ENCODE measurements at places on chromosomes 6 and 20.

DNA sequence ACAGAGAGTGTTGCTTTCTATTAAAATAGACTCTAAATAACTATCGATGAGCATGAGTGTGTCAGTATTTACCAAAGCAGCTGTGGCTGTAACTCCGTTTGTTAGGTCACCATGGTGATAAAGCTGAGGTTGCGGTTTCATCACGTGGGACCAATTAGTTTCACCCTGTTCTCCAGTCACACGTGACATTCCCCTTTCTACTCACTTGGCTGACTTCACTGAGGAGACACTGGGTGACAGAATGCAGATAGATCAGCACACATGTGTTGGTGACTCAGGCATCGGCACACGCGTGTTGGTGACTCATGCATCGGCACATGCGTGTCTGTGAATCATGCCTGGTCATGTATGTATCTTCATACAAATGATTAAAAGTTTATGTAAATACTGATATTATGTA is 285.4 kb downstream of the THBS2 start:
- H3K4me3 ChIP-seq = no peak overlapping the region
- H3K4me1 ChIP-seq = no peaks in the 10 kb centered on the region
- H3K27me3 ChIP-seq = no peaks in the 10 kb centered on the region
- DNase-seq = no peak

GRCh38 chr20:58547623-58548475 is 32.6 kb upstream of the APCDD1L start:
- no peaks in the 10 kb centered on the region for H3K4me1 ChIP-seq
- H3K36me3 ChIP-seq = no peaks in the 10 kb centered on the region
- H3K27ac ChIP-seq = no peak overlapping the region
- no peaks in the 10 kb centered on the region for H3K27me3 ChIP-seq

- no peak for DNase-seq
- H3K27ac ChIP-seq = no peak overlapping the region
- H3K4me1 ChIP-seq = no peaks in the 10 kb centered on the region
- H3K36me3 ChIP-seq = no peaks in the 10 kb centered on the region
- no peaks in the 10 kb centered on the region for H3K27me3 ChIP-seq
- H3K4me3 ChIP-seq = no peak overlapping the region
Measured at GRCh38 chr6:157116426-157116825, 206.9 kb downstream of the TMEM242 start.

DNA sequence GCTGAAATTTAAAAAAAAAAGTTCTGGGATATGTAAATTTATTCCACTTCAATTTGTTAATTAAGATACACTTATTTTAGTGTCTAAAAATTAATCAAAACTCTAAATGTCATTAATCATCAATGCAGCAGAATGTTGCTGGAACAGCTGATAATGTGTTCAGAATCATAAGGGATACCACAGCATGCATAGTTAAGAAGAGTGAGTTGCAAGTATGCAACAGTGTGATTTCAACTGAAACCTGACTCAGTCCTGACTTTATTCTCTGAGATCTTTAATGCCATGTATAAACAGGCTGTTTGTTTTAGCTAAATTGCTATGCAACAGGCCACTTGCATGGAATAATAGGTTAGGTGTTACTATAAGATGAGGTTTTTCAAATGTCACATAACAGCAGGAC is 1.4 kb downstream of the GRIK2 start:
- no peak overlapping the region for H3K27ac ChIP-seq
- no peaks in the 10 kb centered on the region for H3K4me1 ChIP-seq
- no peaks in the 10 kb centered on the region for H3K36me3 ChIP-seq
- no peak for DNase-seq
- no peak overlapping the region for H3K4me3 ChIP-seq
- H3K27me3 ChIP-seq = peaks cover 35% of the 10 kb centered on the region

GRCh38 chr20:52888096-52888495 is 84.1 kb upstream of the TSHZ2 start:
- H3K4me3 ChIP-seq = no peak overlapping the region
- no peaks in the 10 kb centered on the region for H3K4me1 ChIP-seq
- H3K27ac ChIP-seq = no peak overlapping the region
- H3K36me3 ChIP-seq = no peaks in the 10 kb centered on the region
- H3K27me3 ChIP-seq = no peaks in the 10 kb centered on the region

DNA sequence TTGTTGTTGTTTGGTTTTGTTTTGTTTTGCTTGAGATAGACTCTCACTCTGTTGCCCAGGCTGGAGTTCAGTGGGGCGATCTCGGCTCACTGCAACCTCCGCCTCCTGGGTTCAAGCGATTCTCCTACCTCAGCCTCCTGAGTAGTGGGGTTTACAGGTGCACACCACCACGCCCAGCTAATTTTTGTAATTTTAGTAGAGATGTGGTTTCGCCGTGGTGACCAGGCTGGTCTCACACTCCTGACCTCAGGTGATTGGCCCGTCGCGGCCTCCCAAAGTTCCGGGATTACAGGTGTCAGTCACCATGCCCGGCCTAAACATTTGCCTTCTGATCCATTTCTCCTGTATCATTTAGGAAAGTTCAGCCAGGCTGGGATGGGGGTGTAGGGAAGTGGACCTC is 17.7 kb downstream of the DUSP22 start:
- no peak overlapping the region for H3K27ac ChIP-seq
- DNase-seq = no peak
- no peaks in the 10 kb centered on the region for H3K4me1 ChIP-seq
- H3K4me3 ChIP-seq = no peak overlapping the region
- no peaks in the 10 kb centered on the region for H3K27me3 ChIP-seq
- H3K36me3 ChIP-seq = no peaks in the 10 kb centered on the region

DNA sequence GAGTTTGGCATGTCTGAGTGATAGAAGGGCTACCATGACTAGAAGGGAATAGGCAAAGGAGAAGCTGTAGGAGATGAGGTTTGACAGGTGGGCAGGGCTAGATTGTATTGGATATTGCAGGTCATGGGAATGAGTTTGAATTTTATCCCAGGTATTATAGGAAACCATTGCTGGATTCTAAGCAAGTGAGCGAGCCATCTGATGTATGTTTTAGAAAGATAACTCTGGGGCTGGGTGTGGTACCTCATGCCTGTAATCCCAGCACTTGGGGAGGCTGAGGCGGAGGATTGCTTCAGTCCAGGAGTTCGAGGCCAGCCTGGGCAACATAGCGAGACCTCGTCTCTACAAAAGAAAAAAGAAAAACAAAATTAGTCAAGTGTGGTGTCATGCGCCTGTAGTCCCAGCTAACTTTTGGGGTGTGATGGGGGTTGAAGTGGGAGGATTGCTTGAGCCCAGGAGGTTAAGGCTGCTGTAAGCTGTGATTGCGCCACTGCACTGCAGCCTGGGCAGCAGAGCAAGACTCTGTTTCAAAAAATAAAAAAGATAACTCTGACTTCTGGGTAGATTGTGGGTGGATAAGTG is 16.9 kb downstream of the STK4 start:
- DNase-seq = no peak
- no peak overlapping the region for H3K4me3 ChIP-seq
- H3K36me3 ChIP-seq = no peaks in the 10 kb centered on the region
- peaks cover 3% of the 10 kb centered on the region for H3K4me1 ChIP-seq
- no peaks in the 10 kb centered on the region for H3K27me3 ChIP-seq

DNA sequence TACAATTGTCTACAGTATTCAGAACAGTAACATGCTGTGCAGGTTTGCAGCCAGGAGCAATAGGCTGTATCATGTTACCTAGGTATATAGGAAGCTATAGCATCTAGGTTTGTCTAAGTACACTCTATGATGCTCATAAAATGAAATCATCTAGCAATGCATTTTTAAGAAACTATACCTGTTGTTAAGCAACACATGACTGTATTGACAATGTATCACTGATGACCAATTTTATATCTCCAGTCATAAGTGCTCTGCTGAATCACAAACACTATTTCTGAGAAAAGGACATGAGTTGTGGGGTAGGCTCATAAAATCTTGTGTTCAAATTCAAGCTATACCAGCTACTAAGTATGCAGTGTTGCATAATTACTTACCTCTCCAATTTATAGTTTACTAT is 501.3 kb downstream of the CD109 start:
- H3K36me3 ChIP-seq = no peaks in the 10 kb centered on the region
- no peak overlapping the region for H3K27ac ChIP-seq
- no peaks in the 10 kb centered on the region for H3K27me3 ChIP-seq
- DNase-seq = no peak
- no peak overlapping the region for H3K4me3 ChIP-seq

DNA sequence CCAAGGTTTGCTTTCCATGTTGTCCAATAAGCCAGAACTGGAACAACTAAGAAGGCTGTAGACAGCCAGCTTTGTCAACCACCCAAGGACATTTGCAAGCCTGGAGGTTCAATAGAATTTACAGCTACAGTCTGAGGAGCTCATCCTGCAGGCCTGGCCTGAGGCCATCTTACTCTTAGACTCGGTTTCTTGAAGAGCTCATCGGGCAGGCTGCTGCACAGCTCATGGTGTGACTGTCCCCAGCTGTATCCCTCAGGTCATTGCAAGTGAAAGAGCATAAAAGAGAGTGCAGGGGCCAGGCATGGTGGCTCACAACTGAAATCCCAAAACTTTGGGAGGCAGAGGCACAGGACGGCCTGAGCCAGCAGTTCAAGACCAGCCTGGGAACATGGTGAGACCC is 96.9 kb upstream of the FOXQ1 start:
- no peaks in the 10 kb centered on the region for H3K36me3 ChIP-seq
- no peak for DNase-seq
- H3K4me3 ChIP-seq = no peak overlapping the region
- H3K27me3 ChIP-seq = no peaks in the 10 kb centered on the region

GRCh38 chr6:119742188-119742803 is 392.7 kb upstream of the MAN1A1 start:
- no peak for DNase-seq
- H3K4me1 ChIP-seq = no peaks in the 10 kb centered on the region
- no peak overlapping the region for H3K4me3 ChIP-seq
- no peaks in the 10 kb centered on the region for H3K27me3 ChIP-seq

DNA sequence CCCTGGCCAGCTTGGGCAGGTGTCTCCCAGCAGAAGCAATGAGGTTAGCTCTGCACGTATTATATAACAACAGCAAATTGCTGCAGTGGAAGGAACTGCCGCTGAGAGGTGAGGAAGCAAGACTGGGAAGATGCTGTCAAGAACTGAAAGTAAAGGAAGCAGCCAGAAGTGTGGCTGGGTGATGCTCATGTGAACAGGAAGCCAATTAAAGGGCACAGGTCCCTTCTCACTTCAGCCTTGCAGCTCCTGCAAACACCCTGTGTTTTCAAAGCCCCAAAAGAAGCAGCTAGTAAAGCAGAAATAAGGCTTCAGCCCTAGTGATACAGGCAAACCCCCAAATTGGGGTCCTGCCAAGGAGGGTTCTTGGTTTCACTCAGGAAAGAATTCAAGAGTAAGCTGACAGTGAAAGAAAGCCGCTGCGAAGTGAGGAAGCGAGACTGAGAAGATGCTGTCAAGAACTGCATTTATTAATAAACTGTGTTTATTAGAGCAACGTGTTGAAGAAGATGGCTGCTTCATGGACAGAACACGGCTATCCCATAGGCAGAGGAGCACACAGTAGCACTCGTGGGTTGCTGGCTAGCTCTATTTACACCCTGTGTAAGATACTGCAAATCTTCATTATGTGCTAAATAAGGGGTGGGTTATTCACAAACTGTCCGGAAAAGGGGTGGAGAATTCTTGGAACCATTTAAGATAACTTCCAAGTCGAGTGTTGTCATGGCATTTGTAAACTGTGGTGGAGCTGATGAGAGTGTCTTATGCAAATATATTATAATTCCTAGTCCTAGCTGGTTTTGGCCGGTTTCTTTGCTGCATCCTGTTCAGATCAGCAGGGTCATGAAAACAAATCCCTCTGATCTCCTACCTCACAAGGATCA is 152.2 kb downstream of the LINC00237 start:
- no peak overlapping the region for H3K27ac ChIP-seq
- H3K27me3 ChIP-seq = no peaks in the 10 kb centered on the region
- H3K36me3 ChIP-seq = no peaks in the 10 kb centered on the region
- no peak for DNase-seq

DNA sequence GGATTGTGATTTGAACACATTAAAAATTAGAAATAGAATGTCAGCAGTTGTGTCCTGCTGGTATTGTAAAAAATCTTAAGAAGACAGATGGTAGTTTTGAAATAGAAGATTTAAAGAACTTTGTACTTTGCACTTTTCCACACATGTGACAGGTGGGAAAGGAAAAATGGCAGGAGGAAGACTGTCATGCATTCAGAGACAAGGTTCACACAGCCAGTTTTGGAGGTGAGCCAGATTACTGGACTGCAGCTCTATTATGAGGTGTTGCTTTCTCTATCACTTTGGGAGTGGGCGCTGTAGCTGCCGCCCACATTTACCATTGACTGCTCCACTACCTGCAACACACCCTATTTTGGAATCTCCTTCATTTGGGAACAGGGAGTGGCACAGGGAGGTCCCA is 12.1 kb upstream of the NDUFAF4 start:
- H3K27ac ChIP-seq = no peak overlapping the region
- no peak for DNase-seq
- no peaks in the 10 kb centered on the region for H3K27me3 ChIP-seq

DNA sequence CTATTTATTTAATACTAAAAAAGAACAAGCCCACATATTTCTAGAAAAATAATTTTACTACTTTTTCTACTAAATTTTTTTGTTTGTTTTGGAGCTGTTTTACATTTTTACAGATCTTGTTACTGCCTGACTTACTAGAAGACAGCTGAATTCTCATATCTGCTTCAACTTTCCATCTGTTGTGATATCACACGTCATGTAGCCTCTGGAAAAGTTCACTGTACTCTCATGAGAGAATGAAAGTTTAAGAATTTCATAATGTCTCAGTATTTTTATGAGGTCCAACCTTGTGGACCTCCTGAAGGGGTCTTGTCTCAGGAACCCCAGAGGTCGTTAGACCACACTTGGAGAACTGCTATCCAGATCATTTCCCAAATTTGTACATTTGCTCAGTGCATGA is 81.7 kb upstream of the MTHFD1L start:
- no peaks in the 10 kb centered on the region for H3K36me3 ChIP-seq
- no peak overlapping the region for H3K27ac ChIP-seq
- H3K4me1 ChIP-seq = no peaks in the 10 kb centered on the region
- H3K4me3 ChIP-seq = no peak overlapping the region

- H3K4me1 ChIP-seq = no peaks in the 10 kb centered on the region
- H3K27ac ChIP-seq = no peak overlapping the region
- no peaks in the 10 kb centered on the region for H3K27me3 ChIP-seq
- DNase-seq = no peak
- no peak overlapping the region for H3K4me3 ChIP-seq
Measured at GRCh38 chr6:134772671-134773360, 177.1 kb downstream of the ALDH8A1 start.

DNA sequence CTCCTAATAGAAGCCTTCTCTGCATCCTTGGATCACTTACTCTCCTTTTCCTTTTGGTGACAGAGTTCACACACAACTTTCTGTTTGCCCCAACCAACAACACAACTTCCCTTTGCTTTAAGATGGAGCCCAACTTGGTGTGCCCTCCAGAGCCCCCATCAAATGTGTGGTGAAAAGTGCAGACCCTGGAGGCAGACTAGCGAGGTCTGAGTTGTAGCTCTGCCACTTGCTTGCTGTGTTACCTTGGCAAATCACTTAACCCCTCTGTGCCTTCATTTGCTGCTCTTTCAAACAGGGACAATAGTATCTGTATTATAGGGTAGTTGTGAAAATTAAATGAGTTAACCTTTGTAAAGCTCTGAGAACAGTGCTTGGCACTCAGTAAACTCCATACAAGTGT is 34.3 kb upstream of the CCN6 start:
- H3K4me1 ChIP-seq = no peaks in the 10 kb centered on the region
- no peak for DNase-seq
- no peak overlapping the region for H3K27ac ChIP-seq
- no peaks in the 10 kb centered on the region for H3K36me3 ChIP-seq
- no peaks in the 10 kb centered on the region for H3K27me3 ChIP-seq

GRCh38 chr6:117232196-117232595 is 33.2 kb upstream of the VGLL2 start:
- no peaks in the 10 kb centered on the region for H3K27me3 ChIP-seq
- no peak for DNase-seq
- H3K27ac ChIP-seq = no peak overlapping the region
- no peak overlapping the region for H3K4me3 ChIP-seq

- H3K27me3 ChIP-seq = no peaks in the 10 kb centered on the region
- no peak overlapping the region for H3K4me3 ChIP-seq
- no peaks in the 10 kb centered on the region for H3K36me3 ChIP-seq
- DNase-seq = no peak
Measured at GRCh38 chr6:19834858-19835257, 2.3 kb upstream of the ID4 start.

All from breast epithelium (tissue), 4 donors.